ENCODE measurements at places on chromosomes 7 and 10. TPM values are rescaled to one million over a fixed set of nuclear protein-coding genes. Genes with fewer than 3 reads are reported as not detected.

The GRM8 gene
- total RNA-seq: not detected

The MRLN gene
- not detected for total RNA-seq

GRCh38 chr7:32063614-32064013, 6.6 kb downstream of the PDE1C start:
- DNase-seq: no peak

DNA sequence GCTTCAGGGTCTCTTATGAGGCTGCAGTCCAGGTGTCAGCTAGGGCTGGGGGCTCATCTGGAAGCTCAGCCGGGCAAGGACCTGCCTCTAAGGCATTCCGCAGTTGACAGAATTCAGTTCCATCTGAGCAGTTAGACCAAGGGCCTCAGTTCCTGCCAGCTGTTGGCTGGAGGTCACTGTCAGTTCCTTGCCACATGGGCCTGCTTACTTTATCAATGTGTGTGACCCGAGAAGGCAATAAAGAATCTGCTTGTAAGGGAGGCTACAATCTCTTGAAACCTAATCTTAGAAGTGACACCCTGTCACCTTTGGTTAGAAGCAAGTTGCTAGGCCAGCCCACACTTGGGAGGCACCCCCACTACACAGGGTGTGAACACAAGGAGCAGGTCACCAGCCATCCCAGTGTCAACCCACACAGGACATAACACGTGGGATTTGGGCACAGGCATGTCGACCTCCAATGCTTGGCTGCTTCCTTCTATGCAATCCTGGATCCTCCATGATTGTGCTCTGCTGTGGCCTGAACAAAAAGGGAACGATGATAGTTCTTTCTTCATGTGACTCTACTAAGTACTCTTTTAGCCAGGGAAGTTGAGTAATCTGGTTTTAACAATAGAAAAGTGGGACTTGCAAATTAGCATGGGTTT, 41.8 kb downstream of the MTURN start:
- DNase-seq: no peak

- DNase-seq: no peak
Measured at GRCh38 chr10:107442035-107442505, 277.6 kb upstream of the SORCS1 start.

DNA sequence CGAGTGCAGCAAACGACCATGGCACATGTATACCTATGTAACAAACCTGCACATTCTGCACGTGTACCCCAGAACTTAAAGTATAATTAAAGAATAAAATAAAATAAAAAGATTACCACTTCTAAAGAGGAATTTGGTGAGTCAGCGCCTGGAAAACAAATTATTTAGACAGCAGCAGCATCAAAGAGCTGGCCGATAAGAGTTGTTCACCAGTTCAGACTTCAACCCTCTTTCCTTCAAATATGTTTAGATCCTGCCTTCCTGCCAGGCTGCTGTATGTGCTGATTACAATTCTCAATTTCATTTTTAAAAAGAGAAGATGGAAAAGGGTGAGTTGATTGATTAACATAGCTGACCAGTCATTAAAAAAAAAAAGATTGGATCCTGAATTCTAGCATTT, 672.0 kb upstream of the NRP1 start:
- DNase-seq: no peak

DNA sequence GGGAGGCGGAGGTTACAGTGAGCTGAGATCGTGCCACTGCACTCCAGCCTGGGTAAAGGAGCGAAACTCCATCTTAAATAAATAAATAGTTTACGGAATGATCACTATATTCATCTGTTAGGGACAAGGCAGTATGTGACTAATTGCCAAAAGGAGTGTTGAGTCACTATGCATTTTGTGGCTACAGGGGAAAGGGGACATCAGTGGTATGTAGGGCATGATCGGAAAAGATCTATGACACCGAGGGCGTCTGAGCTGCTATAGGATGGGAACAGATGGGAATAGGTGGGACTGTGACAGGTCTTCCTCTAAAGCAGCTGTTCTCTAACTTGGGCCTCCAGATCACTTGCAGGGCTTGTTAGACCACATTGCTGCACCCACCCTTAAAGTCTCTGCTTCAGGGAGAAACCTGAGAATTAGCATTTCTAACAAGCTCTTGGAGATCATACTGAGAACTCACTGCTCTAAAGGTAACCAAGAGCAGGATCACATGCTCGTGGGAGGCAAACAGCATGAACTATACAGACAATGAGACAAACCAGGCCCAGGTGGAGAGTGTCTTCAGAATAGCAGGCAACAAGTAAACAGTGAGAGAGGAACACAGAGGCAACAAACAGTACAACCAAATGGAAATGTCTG, 65.1 kb upstream of the ITGA8 start:
- DNase-seq: no peak

GRCh38 chr7:51154201-51154600, 162.4 kb downstream of the COBL start:
- DNase-seq: no peak

GRCh38 chr7:18753972-18754610, 258.5 kb downstream of the HDAC9 start:
- no peak for DNase-seq

DNA sequence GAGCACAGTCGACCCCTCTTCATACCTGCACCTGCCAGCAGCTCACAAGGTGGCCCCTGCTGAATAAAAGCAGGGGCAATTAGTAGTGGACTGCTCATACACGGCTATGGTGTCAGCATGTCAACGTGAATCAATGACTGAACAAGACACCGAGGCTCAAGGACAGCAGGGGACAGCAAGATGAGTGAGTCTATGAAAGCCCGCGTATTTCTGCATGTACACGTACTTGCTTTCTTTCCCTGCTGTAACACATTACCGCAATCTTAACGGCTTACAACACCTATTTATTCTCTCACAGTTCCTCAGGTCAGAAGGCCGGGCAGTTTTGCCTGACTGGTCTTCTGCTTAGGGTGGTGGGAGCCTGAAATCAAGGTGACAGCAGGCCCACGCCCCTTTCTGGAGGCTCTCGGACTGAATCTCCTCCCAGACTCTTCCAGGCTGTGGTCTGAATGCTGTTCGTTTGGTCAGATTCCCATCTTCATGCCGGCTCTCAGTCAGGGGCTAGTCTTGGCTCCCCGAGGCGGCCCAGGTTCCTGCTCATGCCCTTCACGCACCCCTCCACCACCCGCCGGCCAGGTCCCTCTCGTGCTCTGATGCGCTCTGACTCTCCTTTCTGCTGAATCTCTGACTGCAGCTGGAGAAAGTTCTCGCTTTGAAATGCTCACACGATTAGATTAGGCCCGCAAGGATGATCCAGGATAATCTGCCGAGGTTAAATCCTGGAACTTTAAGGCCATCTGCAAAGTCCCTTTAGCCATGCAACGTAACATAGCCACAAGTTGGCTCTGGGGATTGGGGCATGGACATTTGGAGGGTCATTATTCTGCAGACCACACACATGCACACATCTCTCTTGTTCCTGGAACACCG, 7.8 kb upstream of the PPP2R2D start:
- no peak for DNase-seq

DNA sequence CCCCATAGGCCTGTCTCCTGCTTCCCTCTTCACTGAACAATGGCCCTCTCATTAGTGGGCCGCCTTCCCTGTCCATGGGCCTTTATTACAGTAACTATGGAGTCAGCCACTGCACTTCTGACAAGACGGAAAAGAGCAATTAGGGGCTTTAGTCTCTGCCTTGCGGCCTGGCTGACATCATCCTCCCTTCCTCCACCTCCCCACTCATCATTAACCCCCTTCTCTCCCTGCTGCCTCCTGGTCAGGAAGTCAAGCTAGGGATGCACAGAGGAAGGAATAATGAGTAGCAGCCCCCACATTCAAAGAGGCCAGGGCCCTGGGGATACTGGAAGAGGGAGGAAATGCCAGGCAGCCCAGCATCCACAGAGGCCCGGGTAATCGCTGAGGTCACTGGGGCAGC, 101.6 kb upstream of the PLXNA4 start:
- DNase-seq: no peak

DNA sequence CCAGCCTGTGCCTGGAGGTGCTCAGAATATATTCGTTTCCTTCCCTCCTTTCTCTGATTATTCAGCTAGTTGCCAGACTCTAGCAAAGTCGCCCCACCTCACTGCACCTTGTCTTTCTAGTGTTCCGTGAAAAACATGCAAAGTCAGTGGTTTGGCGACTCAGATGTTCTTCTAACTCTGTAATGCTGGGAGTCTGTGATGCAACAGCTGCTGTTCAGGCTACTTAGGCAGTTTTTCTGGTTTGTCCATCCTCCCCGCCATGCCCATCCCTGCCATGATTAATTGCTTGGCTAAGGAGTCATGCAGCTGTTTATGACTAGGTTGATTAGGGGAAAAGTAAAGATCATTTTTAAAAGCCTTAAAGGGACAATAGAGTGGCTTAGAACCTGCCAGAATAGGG, 99.4 kb downstream of the MTPN start:
- DNase-seq: peak; percentile 50

DNA sequence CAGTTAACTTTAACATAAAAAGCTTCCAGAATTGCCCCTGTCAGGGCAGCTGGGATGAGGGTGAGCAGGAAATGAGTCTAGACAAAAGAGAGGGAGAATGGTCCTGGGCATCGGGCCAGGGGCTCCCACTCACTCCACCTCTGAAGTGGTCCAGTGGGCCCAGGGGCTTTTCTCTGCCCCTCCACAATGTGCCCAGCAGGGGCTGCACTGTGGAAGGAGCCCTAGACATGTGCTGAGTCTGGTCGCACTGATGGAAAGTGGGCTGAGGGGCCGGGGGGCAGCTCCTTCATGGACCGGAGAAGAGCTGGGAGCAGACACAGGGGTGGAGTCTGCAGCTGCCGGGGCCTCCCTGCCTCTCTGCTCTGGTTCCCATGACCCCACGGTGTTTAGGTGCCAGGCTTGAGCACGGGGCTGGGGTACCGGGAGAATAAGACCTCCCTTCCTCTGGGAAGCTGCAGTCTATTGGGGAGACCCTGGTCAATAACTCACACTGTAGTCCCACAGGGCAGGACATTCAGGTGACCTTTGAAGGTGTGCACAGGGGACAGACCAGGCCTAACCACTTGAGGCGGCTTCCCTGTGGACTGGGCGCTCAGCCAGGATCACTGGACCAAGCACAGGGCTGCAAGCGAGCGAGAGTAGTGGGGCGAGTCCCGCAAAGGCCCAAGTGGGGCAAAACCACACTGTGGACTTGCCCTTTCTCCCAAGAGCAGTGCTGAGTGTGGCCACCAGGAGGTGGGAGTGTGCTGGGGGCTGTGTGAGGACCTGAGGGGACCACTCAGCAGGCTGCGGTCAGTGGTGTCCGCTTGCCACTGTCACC, 6.1 kb downstream of the ADCY1 start:
- no peak for DNase-seq

GRCh38 chr10:49611816-49612512, 1.9 kb downstream of the SLC18A3 start:
- DNase-seq: no peak

DNA sequence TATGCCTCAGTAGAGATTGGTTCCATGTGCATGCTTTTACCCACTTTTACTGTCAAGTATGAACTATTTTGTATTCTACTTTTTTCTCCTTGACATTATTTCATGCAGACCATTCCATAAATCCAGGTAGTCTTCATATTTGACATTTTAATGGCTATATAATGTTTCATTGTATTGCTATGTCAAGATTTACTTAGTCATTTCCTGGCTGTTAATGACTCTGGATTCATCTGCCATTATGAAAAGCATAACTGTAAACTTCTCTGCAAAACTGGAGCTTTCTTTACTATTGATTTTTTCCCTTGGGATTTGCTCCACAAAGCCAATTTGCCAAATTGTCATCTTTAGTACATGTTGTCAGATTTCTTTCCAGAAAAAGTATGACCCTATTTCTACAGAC, 6.8 kb upstream of the MSRB2 start:
- DNase-seq: no peak

DNA sequence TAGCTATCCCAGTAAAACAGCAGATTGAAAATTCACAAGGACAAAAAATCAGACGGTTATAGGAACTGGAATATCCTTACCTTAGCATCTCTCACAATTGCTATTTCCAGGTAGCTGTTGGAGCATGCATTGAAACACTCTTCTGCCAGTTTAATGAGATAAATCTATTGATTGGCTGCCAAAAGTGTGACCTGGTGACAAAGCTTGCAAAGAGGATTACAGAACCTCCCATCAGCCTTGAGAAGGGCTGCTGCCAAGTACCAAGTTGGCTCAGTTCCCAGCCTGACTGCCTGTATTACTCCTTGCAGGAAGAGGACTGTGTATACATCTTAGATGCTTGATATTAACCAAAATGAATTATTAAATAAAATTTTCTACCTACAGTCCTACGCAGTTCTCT, 5.1 kb downstream of the PRLHR start:
- DNase-seq: no peak

All from Caki2 (cell line).